Osteoblast (primary cell): ENCODE measurements at places on chromosomes 6 and 20. TPM values are rescaled to one million over a fixed set of nuclear protein-coding genes. Genes with fewer than 3 reads are reported as not detected.
A peak's percentile ranks its signal among the peaks of the same experiment; 100 is the strongest.

Gene RFX6
- total RNA-seq, result not detected in 2 replicates

Gene TBXT
- not detected in 2 replicates for total RNA-seq

Gene MYL9
- total RNA-seq, result 135 and 141 TPM in 2 replicates

Gene SAMD5
- total RNA-seq, result 0.59 and 1.1 TPM in 2 replicates

Gene ULBP1
- total RNA-seq, result 0.72 and 0.88 TPM in 2 replicates

Gene BMP6
- 0.59 and 0.72 TPM in 2 replicates for total RNA-seq

Gene NKX2-2
- under 0.01 TPM in 1 of 2 replicates, not detected in the other for total RNA-seq

Gene GSTA2
- not detected in 2 replicates for total RNA-seq

GRCh38 chr6:161788531-161788930 lies 514.7 kb upstream of the AGPAT4 start:
- H3K36me3 ChIP-seq, result no peaks in the 10 kb centered on the region
- H3K27me3 ChIP-seq, result no peaks in the 10 kb centered on the region
- no peak overlapping the region for H3K4me3 ChIP-seq
- no peaks in the 10 kb centered on the region for H3K4me1 ChIP-seq
- no peak overlapping the region for H3K27ac ChIP-seq

- peaks cover 52% of the 10 kb centered on the region for H3K4me1 ChIP-seq
- no peaks in the 10 kb centered on the region for H3K27me3 ChIP-seq
- no peak overlapping the region for H3K4me3 ChIP-seq
- DNase-seq, result no peak
- peak overlapping the region; percentile 21 for H3K27ac ChIP-seq
Measured at GRCh38 chr6:148518511-148519156, 176.0 kb downstream of the SASH1 start.

GRCh38 chr6:77987035-77987384 lies 334.2 kb downstream of the MEI4 start:
- H3K4me1 ChIP-seq, result no peaks in the 10 kb centered on the region
- no peak for DNase-seq
- H3K27me3 ChIP-seq, result no peaks in the 10 kb centered on the region
- no peak overlapping the region for H3K27ac ChIP-seq

DNA sequence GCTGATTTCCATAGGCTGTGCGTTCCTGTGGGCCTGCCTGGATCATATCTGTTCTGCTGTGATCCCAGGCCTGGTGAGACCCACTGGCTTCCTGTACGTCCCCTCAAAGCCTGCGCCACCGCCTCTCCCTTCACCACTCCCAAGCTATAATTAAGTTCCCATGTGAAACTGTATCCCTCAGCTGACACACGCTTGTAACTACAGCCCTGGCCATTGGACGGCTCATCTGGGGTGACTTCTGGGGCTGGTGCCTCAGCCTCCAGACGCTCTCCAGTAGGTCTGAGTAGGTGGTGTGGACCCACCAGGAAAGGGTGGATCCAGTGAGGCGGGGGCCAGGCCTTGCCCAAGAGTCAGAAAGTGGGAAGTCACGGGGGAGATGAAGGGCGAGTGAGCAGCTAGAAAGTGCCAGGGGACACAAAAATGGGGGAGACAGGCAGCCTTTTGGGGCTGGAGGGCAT lies 21.0 kb downstream of the PPARD start:
- H3K36me3 ChIP-seq, result peaks cover 25% of the 10 kb centered on the region
- peak overlapping the region; percentile 88 for H3K27ac ChIP-seq

DNA sequence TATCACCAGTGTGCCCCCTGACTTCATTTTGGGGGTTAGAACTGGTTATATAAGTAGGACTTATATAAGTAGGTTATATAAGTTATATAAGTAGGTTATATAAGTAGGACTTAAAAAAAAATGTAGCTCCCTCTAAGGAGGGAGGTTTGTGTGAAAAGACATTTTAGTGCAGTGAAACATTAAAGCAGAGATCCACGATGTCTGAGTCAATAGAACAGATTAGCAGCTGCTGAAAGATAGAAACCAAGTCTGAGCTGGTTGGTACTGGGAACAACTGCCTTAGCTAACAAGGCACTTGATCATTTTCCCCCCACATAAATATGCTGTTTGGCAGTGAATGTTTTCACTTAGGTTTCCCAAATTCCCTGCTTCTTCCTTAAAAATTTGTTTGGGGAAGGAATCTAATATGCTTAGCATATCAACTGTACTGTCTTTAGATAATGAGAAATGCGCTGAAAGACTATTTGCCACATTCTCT lies 2.1 kb upstream of the RPS12 start:
- H3K27me3 ChIP-seq, result peaks cover 34% of the 10 kb centered on the region
- peaks cover 26% of the 10 kb centered on the region for H3K36me3 ChIP-seq
- peak overlapping the region; percentile 83 for H3K27ac ChIP-seq
- H3K4me3 ChIP-seq, result peak overlapping the region; percentile 85
- H3K4me1 ChIP-seq, result peaks cover 31% of the 10 kb centered on the region

- no peaks in the 10 kb centered on the region for H3K4me1 ChIP-seq
- no peaks in the 10 kb centered on the region for H3K27me3 ChIP-seq
- DNase-seq, result no peak
- no peak overlapping the region for H3K27ac ChIP-seq
- peaks cover 4% of the 10 kb centered on the region for H3K36me3 ChIP-seq
Measured at GRCh38 chr6:154945271-154945890, 49.7 kb upstream of the TIAM2 start.

- no peaks in the 10 kb centered on the region for H3K27me3 ChIP-seq
- peaks cover 21% of the 10 kb centered on the region for H3K36me3 ChIP-seq
Measured at GRCh38 chr20:37519508-37520418, 1.3 kb upstream of the NNAT start.

GRCh38 chr20:64166721-64167615 lies 2.7 kb downstream of the MYT1 start:
- no peaks in the 10 kb centered on the region for H3K4me1 ChIP-seq
- peaks cover 42% of the 10 kb centered on the region for H3K27me3 ChIP-seq

GRCh38 chr20:50571466-50571865 lies 61.3 kb downstream of the PTPN1 start:
- no peaks in the 10 kb centered on the region for H3K27me3 ChIP-seq
- peaks cover 18% of the 10 kb centered on the region for H3K4me1 ChIP-seq
- H3K4me3 ChIP-seq, result no peak overlapping the region
- peaks cover 41% of the 10 kb centered on the region for H3K36me3 ChIP-seq
